ENCODE measurements at places on chromosomes 7 and 10.

DNA sequence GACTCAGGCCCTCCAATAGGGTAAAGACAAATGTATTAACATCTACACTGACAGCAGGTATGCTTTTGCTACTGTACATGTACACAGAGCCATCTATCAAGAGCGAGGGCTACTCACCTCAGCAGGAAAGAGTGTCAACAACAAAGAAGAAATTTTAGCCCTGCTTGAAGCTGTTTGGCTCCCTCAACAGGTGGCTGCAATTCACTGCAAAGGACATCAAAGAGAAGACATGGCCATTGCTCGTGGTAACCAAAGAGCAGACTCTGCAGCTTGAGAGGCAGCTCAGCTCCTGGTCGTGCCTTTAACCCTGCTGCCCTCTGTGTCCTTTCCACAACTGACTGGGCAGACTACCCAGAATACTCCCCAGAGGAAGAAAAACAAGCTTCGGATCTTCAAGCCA lies 5.1 kb downstream of the AKR1B15 start:
- H3K27ac ChIP-seq = no peak overlapping the region
- no peak for DNase-seq
- no peaks in the 10 kb centered on the region for H3K36me3 ChIP-seq
- no peaks in the 10 kb centered on the region for H3K4me1 ChIP-seq

DNA sequence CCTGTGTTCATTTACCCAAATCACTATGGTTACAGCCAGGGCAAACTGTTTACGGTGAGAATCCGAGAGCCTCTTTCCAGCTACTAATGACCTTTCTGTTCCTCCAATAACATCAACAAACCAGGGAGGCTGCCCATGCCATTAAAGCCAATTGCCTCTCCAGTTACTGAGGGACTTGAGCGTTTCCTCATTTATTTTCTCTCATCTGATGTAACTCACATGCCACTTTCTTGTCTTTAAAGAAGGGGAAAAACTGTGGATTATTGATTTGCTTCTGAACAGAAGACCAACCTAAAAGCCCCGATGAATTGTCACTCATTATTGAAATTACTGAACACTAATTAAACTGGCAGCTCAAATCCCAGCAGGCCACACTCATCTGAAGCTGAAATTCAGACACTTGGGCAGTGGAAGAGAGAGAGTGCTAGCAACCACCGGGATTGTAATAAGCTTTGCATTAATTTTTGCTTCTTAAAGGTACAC lies 595.8 kb upstream of the MKI67 start:
- H3K4me1 ChIP-seq = peaks cover 6% of the 10 kb centered on the region
- no peaks in the 10 kb centered on the region for H3K36me3 ChIP-seq
- H3K27me3 ChIP-seq = no peaks in the 10 kb centered on the region
- no peak for DNase-seq

DNA sequence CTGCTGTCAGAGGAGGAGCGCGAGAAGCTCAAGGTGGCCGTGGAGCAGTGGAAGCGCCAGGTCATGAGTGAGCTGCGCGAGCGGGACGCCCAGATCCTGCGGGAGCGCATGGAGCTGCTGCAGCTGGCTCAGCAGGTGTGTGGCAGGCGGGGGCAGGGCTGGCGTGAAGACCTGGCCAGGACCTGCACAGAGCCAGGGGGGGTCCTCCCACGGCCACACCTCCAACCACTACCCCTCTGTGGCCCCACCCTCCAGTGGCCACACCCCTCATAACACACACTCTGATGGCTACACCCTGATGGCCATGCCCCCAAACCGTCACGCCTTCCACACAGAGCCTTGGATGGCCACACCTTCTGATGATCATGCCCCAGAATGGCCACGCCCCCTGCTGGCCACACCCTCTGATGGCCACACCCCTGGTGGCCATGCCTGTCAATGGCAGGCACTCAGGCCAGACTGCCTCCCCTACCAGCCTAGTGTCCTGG lies 23.4 kb upstream of the DPYSL4 start:
- H3K4me3 ChIP-seq = no peak overlapping the region
- no peak overlapping the region for H3K27ac ChIP-seq
- H3K4me1 ChIP-seq = no peaks in the 10 kb centered on the region
- no peaks in the 10 kb centered on the region for H3K36me3 ChIP-seq
- H3K27me3 ChIP-seq = no peaks in the 10 kb centered on the region

GRCh38 chr10:23099816-23100215 lies 4.4 kb downstream of the MSRB2 start:
- H3K36me3 ChIP-seq = peaks cover 9% of the 10 kb centered on the region
- H3K27me3 ChIP-seq = no peaks in the 10 kb centered on the region
- peaks cover 15% of the 10 kb centered on the region for H3K4me1 ChIP-seq
- peak overlapping the region; percentile 52 for H3K27ac ChIP-seq
- no peak overlapping the region for H3K4me3 ChIP-seq

GRCh38 chr10:84574102-84574501 lies 245.7 kb downstream of the CCSER2 start:
- peak; percentile 8 for DNase-seq
- no peaks in the 10 kb centered on the region for H3K36me3 ChIP-seq
- no peak overlapping the region for H3K27ac ChIP-seq
- no peaks in the 10 kb centered on the region for H3K4me1 ChIP-seq

GRCh38 chr10:84108797-84109196 lies 30.5 kb upstream of the GHITM start:
- no peak overlapping the region for H3K27ac ChIP-seq
- no peaks in the 10 kb centered on the region for H3K27me3 ChIP-seq
- DNase-seq = no peak
- H3K36me3 ChIP-seq = no peaks in the 10 kb centered on the region
- no peaks in the 10 kb centered on the region for H3K4me1 ChIP-seq

DNA sequence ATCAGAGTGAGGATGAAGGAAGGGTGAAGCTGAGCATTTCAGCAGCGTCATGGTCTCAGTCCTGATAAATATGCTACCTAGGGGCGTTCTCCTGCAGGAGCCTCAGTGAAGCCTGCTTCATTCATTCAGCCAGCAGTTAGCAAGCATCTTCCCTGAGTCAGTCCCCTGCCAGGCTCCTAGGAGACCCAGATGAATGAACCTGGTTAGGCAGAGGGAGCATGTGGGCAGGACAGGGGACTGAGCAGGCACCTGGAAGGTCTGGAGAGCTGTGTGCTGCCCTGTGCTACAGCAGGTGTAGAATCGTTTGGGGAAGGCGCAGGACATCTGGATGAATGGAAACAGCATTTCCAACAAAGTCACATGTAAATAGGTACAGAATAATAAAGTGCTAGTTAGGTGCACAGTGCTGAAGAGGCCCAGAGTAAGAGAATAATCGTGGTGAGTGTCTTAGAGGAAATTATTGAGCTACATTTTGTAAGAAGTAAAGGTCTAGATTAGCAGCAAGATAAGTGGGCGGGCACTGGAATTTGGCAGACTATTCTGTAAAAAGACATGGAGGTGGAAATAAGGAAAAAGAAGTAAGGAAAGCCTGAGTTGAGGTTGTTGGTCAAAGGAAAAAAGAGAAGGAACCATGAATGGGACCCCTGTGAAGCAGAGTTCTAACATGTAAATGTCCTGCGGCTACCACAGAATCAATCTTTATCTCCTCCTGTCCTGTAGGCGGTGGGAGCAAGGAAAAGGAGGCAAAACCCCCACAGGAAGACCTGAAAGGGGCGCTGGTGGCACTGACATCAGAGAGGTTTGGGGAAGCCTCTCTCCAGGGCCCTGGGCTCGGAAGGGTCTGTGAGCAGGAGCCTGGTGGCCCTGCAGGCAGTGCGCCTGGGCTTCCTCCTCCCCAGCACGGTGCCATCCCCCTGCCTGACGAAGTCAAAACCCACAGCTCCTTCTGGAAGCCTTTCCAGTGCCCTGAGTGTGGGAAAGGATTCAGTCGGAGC lies 12.0 kb downstream of the ZSCAN25 start:
- DNase-seq = no peak
- H3K36me3 ChIP-seq = peaks cover 63% of the 10 kb centered on the region
- H3K4me3 ChIP-seq = no peak overlapping the region
- no peaks in the 10 kb centered on the region for H3K4me1 ChIP-seq
- no peaks in the 10 kb centered on the region for H3K27me3 ChIP-seq

DNA sequence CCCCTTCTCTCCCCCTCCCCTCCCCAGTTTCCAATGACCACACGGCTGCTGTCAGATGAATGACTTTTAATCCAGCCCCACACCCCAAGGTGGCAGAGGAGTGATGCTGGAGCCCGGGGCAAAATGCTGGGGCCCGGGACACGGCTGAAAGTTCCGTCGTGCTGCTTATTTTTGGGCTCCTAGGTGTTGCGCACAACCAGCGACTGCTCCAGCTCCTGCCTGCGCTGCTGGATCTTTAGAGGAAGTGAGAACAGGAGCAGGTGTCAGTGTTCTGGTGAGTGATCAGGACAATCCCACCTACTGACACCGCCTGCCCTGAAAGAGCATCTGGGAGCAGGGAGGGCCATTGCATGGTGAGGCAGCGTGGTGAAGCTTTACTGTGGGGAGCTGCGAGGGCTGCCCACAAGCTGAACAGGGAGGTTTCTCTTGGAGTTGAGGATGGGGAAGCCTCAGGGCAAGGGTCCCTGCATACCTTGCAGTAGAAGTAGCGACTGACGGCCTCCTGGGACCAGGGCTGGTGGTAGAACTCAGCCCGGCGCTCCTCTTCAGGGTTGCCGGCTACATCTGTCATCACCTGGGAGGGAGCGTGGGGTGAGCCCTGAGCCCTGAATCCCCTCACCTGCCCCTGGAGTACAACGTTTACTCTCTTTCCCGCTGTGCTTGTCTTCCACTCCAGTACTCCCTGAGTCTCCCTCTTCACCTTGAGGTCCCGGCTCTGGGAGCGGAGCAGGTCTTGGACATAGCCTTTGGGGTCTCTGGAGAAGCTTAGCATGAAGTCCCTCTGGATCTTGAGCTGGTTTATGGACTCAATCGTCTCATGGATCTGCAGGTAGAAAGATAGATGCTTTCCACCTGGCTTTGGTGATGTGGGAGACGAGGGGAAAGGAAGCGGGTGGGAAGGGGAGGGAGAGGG lies 6.9 kb downstream of the CHPF2 start:
- no peak for DNase-seq
- H3K27ac ChIP-seq = no peak overlapping the region
- H3K36me3 ChIP-seq = peaks cover 65% of the 10 kb centered on the region
- H3K4me1 ChIP-seq = peaks cover 11% of the 10 kb centered on the region
- no peak overlapping the region for H3K4me3 ChIP-seq
- H3K27me3 ChIP-seq = no peaks in the 10 kb centered on the region

DNA sequence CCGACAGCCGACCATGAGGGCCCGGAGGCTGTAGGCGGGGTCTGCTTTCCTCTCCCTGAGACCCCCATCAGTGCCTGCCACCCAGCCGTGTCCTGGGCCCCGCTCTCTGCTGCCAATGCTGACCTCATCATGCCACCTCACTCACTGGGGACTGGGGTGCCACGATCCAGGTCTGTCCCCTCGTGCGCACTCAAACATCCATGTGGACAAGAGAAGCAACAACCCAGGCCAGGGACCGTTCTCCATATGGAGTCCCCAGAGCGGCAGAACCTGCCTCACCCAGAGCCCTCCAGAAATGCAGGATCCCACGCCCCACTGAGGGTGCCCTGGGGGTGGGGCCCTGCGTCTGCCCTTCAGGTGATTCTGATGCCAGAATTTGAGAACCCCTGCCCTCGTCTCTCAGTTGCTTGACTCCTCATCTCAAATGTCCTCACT lies 210.0 kb upstream of the PPP2R2D start:
- no peak for DNase-seq
- H3K4me1 ChIP-seq = peaks cover 5% of the 10 kb centered on the region
- no peaks in the 10 kb centered on the region for H3K27me3 ChIP-seq
- H3K36me3 ChIP-seq = no peaks in the 10 kb centered on the region
- H3K4me3 ChIP-seq = no peak overlapping the region

- no peaks in the 10 kb centered on the region for H3K4me1 ChIP-seq
- H3K27ac ChIP-seq = no peak overlapping the region
- no peaks in the 10 kb centered on the region for H3K36me3 ChIP-seq
Measured at GRCh38 chr10:130871406-130871805, 440.1 kb downstream of the TCERG1L start.

- DNase-seq = no peak
- H3K4me1 ChIP-seq = no peaks in the 10 kb centered on the region
- H3K36me3 ChIP-seq = no peaks in the 10 kb centered on the region
- H3K4me3 ChIP-seq = no peak overlapping the region
- H3K27ac ChIP-seq = no peak overlapping the region
Measured at GRCh38 chr7:64885520-64886240, 17.4 kb upstream of the ZNF273 start.

DNA sequence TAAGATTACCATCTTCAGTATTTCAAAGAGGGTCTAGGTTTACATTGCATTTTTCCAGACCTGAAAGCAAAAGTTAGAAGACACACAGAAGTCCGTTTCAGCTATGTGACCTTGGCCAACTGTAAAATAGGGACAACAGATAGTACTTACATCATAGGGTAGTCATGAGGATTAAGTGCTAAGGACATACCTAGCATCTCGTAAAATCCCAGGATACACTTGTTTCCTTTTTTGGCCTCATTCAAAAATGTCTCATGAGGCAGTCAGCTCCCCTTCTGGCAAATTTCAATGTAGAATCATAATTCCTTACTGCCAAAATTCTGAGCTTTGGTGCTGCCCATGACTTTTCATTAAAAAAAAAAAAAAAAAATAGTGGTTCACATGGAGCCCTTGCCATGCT lies 6.4 kb upstream of the DUSP5 start:
- H3K27ac ChIP-seq = no peak overlapping the region
- no peaks in the 10 kb centered on the region for H3K27me3 ChIP-seq
- no peaks in the 10 kb centered on the region for H3K36me3 ChIP-seq

DNA sequence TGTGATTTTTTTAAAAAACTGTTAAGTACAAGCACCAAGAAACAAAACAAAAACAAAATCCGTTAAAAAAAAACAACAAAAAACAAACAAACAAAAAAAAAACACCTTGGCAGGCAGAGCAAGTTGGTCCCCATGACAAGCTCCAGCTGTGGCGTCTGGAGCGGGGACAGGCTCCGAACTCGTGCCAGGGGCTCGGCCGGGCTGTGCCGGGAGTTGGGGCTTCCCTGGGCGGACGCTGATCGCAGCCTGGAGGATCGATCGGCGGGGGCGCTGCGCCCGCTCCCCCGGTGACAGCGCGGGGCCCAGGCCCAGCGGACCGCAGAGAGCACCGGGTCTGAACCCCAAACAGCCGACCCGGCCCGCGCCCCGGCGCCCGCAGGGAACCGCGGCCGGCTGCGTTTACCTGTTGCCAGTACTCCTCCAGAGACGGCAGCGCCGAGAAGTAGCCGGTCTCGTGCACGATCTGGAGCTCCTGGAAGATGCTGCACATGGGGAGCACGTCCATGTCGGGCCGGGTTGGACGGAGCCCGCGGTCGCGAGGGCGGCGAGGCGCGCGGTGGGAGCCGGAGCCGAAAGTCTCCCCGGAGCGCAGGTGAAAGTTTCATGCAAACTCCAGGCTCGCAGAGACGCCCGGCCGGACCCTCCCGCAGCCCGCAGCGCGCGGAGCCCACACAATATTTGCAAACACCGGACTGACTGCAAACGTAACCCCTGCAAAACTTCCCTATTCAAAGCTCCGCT lies at the start of gene KLF6:
TSS of gene KLF6 (minus strand) at position 700 of the 741 bp plus-strand sequence. CDS start at position 505, 195 bp downstream.
- no peaks in the 10 kb centered on the region for H3K27me3 ChIP-seq
- peaks cover 37% of the 10 kb centered on the region for H3K4me1 ChIP-seq
- DNase-seq = peak; percentile 52
- H3K27ac ChIP-seq = peak within 1 kb of the TSS; percentile 100
- peaks cover 29% of the 10 kb centered on the region for H3K36me3 ChIP-seq
- H3K4me3 ChIP-seq = peak within 1 kb of the TSS; percentile 97
